Muscle of leg (tissue), 16 donors: ENCODE measurements at places on chromosomes 12 and 14.

DNA sequence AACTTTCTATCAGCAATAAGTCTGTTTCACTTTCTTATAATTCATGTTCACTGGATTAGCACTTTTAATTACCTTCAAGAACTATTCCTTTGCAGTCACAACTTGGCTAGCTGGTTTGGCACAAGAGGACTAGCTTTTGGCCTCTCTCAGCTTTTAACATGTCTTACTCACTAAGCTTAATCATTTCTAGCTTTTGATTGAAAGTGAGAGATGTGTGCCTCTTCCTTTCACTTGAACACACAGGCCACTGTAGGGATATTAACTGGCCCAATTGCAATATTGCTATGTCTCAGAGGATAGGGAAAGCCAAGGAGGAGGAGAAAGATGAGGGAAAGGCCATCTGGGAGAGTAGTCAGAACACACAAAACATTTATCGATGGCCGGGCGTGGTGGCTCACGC, 92.7 kb downstream of the PRICKLE1 start:
- no peak overlapping the region for H3K4me3 ChIP-seq
- DNase-seq, result no peak
- H3K27ac ChIP-seq, result no peak overlapping the region
- H3K27me3 ChIP-seq, result no peaks in the 10 kb centered on the region
- no peaks in the 10 kb centered on the region for H3K36me3 ChIP-seq

DNA sequence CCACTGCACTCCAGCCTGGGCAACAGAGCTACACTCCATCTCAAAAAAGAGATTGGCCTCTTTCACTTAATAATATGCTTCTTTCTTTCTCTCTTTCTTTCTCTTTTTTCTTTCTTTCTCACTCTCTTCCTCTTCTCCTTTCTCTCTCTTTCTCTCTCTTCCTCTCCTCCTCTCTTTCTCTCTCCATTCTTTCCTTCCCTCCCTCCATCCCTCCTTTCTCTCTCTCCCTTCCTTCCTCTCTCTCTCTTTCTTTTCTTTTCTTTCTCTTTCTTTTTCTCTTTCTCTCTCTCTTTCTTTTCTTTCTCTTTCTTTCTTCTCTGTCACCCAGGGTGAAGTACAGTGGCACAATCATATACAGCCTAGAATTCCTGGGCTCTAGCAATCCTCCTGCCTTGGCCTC, 38.4 kb downstream of the IRF2BPL start:
- H3K27ac ChIP-seq, result no peak overlapping the region
- DNase-seq, result no peak
- H3K27me3 ChIP-seq, result no peaks in the 10 kb centered on the region
- H3K36me3 ChIP-seq, result no peaks in the 10 kb centered on the region
- H3K4me1 ChIP-seq, result peaks cover 6% of the 10 kb centered on the region

DNA sequence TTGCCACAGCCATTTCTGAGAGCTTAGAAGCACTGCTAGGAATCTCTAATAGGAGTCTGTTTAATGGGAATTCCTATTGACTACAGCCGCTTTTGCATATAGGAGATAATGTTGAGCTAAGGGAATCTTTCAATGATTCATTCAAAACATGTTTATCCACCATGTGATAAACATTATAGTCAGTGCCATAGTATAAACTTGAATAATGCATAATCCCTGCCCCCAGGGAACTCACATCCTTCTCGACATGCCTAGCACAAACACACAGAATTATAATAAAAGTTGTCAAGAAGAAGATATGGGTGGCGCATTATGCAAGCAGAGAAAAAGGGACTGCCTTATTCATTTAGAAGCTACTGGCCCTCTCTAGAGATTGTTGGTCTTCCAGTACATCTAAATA, 248.0 kb downstream of the DAD1 start:
- DNase-seq, result peak; percentile 33
- H3K36me3 ChIP-seq, result no peaks in the 10 kb centered on the region
- H3K4me1 ChIP-seq, result peaks cover 27% of the 10 kb centered on the region
- H3K27ac ChIP-seq, result no peak overlapping the region

DNA sequence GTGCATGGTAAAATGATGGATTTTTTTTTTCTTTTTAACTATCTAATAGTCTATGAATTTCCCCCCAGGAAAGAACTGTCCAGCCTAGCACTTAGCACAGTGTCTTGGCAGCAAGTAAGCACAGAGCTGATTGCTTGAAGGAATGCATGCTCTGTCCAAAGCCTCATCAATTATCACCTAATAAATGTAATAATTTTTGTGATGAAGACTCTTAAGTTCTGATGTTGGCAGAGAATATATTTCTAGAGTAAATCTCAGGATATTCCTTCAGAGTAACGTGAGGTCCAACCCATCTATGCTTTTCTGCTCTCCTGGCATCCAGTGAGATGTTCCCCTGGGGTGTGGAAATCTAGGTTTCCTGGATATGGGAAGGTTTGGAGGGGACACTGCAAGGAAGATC, 152.4 kb downstream of the TMX1 start:
- H3K27me3 ChIP-seq, result no peaks in the 10 kb centered on the region
- no peaks in the 10 kb centered on the region for H3K36me3 ChIP-seq
- DNase-seq, result peak; percentile 54
- no peak overlapping the region for H3K27ac ChIP-seq

DNA sequence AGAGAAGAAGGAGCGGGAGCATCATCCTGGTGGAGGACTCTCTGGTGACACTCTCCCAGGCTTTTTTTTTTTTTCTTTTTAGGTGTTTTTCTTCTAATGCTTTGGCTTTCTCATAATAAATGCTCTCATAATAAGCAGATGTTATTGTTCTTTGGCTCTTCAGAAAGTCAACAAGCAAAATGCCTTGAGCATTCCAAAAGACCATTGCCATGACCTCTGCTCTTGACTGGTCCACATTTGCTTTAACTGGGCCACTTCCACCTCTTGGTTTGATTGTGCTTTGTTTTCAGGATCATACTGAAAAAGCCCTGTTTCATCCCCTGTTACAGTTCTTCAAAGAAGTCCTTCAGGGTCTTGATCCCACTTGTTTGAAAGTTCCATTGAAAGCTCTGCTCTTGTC, 36.9 kb downstream of the CRACR2A start:
- DNase-seq, result no peak
- H3K4me3 ChIP-seq, result no peak overlapping the region
- no peaks in the 10 kb centered on the region for H3K36me3 ChIP-seq
- peaks cover 2% of the 10 kb centered on the region for H3K4me1 ChIP-seq

DNA sequence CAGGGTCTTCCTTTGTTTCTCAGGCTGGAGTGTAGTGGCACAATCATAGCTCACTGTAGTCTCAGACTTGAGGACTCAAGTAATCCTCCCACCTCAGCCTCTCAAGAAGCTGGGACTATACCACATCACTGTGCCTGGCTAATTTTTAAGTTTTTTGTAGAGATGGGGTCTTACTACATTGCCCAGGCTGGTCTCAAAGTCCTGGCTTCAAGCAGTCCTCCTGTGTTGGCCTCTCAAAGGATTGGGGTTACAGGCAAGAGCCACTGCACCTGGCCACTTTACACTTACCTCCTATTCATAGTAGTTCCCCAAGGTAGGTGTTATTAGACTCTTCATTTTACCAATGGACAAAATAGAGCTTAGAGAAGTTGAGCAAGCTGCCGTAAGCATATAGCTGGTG, 29.2 kb downstream of the STYX start:
- peaks cover 13% of the 10 kb centered on the region for H3K36me3 ChIP-seq
- H3K27ac ChIP-seq, result no peak overlapping the region
- no peak overlapping the region for H3K4me3 ChIP-seq
- DNase-seq, result no peak
- no peaks in the 10 kb centered on the region for H3K4me1 ChIP-seq

GRCh38 chr14:54123841-54124240, 167.2 kb upstream of the BMP4 start:
- no peaks in the 10 kb centered on the region for H3K27me3 ChIP-seq
- H3K4me3 ChIP-seq, result no peak overlapping the region
- H3K27ac ChIP-seq, result no peak overlapping the region
- H3K4me1 ChIP-seq, result no peaks in the 10 kb centered on the region
- H3K36me3 ChIP-seq, result no peaks in the 10 kb centered on the region

DNA sequence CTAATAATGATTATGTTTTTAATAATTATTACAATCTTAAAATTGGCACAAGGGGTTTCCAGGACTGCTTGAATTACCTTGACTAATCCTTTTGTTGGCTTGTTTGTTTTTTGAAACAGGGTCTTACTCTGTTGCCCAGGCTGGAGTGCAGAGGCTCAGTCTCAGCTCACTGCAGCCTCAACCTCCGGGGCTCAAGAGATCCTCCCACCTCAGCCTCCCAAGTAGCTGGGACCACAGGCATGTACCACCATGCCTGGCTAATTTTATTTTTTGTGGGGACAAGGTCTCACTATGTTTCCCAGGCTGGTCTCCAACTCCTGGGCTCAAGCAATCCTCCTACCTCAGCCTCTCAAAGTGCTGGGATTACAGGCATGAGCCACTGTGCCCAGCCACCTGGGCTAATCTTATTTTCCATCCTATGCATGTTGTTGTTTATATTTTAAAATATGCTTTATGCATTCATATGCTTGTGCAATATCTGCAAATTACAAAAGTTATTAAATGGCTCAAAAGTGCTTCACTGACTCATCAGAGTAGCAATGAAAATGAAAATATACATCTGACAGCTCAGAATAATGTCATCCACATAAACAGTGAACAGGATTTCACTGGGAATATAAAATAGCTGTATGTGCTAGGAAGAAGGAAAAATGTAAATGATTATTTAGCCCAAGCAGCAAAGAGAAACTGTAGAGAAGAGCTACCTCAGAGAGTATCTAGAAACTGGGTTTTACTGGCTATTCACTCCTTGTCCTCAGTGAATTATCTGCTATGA, 24.8 kb upstream of the PLEKHG6 start:
- DNase-seq, result no peak
- no peaks in the 10 kb centered on the region for H3K4me1 ChIP-seq
- H3K4me3 ChIP-seq, result no peak overlapping the region
- peaks cover 5% of the 10 kb centered on the region for H3K27me3 ChIP-seq
